ENCODE measurements at places on chromosomes 11 and 22.

DNA sequence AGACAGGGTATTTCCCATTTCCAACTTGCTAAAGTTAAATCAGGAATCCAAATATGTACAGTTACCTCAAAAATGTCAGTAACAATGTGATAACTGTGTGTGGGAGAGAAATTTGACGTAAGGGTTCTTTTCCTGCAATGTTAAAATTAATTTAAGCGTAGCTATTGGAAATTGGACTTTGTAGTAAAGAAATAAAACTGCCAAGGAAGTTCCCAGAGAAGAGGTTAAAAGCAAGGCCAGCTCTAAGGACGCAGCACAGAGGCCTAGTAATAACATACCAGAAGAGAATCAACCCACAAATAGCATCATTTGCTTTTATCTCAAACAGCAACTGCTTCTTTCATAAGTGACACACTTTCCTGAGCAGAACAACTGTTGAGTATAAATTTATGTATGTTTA is 36.8 kb upstream of the GRIA4 start:
- DNase-seq: no peak

DNA sequence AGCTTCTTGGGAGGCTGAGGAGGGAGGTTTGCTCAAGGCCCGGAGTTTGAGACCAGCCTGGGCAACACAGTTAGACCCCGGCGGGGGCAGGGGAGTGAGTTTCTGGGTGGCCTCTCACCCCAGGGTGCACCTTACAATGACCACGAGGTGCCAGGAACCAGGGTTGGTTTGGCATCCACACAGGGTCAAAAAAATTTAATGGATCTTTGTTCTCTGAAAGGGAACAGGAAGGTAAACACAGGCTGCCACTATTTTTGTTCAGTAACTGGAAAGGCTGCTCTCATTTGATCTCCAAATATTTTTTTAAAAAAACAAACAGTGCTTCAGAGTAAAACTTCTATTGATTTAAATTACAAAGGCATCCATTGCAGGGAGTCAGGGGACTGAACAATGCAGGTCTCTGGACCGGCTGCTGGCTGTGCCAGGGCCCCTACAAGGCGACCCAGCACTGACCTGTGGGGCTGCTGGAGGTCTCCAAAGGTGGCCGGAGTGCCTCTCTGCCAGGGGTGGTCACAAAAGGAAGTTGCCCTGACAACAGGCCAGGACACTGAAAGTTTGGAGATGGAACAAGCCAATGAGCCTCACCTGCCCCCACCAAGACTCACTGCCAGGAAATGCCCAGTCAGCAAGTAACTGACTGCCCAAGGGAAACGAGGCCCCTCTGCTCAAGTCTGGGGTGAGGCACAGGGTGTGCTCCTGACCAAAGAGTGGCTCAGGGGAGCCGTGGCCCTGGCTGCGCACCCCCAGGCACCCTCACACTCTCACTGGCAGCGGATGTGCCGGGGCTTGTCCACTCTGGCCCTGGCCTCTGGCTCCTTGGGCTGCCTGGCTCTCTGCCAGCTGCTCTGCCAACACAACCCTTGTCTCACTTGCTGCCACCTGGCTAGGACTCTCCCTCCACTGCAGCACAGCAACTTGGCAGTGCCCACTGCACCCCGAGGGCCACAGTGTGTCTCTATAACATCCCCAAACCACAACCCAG is 51.8 kb downstream of the ARFGAP3 start:
- no peak for DNase-seq

- no peak for DNase-seq
Measured at GRCh38 chr11:2136209-2136951, 2.8 kb downstream of the IGF2 start.

DNA sequence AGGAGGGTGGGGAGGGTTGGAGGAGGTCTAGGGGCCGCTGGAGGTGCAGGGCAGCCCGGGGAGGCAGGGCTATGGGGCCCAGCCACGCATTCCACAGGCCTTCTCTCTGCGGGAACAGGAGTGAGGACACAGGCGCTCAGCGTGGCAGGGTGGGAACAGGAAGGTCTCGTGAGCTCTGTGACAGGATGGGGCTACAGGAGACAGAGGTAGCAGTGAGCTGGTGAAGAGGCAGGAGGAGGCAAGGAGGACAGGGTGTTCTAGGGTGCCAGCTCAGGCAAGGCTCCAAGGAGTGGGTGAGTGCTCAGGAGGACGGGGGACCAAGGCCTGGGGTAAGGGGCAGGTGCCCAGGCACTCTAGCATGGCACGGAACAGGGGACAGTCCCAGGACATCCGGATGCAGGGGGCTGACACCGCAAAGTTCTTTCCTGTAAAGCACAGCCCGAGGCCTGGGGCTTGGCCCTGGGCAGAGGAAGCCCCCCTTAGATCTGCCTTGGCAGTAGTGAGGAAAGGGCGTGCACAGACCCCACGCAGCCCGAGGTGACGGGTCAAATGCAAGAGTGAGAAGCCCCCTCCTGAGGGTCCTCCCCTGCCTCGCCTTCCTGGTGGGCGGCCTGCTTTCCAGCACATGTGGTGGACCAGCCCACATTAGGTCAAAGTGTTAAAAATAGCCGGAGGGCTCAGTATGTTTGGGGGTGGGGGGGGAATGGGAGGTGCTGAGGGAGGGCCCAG is 4.7 kb upstream of the NEAT1 start:
- no peak for DNase-seq

GRCh38 chr11:102320679-102321078 is 3.4 kb downstream of the BIRC3 start:
- DNase-seq: no peak

DNA sequence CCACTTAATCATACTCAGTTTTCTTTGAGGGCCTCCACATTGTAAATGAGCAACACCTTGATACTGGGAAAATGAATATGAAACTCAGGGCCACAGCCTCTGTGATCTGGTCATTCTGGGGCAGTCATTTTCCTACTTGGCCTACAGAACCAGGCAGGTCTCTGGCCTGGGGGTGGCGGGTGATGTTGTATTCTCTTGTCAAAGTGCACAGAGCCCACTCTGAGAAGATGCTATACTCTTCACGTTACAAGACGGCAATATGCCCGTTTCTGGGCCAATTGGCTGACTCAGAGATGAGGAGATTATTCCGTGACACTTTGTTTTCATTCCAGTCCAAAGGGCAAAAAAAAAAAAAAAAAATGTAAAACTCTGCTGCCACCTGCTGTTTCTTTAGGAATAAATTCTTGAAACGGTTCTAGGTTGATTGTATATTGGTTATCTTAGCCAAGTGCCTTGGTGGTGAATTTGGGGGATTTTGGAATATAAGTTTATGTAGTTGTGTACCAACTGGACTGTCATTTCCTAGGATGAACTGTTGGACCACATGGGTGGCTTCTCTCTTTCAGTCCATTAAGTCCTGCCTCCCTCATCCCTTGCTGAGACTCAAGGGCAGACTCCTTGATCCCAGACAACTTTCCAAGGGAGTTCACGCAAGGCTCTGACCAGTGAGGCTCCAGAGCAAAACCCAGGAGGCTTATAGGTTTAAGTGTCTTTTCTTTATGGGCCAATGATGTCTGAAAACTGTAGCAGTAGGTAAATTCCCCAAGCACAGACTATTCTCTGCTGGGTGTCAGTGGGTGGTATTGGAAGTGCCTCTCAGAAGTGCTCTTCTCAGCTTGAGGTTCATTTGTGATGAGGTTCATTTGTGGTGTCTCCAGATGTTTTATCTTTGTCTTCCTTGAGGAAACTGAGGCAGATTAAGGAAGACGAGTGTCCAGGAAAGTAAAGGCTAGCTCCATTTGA is 18.2 kb downstream of the ADM start:
- DNase-seq: no peak

DNA sequence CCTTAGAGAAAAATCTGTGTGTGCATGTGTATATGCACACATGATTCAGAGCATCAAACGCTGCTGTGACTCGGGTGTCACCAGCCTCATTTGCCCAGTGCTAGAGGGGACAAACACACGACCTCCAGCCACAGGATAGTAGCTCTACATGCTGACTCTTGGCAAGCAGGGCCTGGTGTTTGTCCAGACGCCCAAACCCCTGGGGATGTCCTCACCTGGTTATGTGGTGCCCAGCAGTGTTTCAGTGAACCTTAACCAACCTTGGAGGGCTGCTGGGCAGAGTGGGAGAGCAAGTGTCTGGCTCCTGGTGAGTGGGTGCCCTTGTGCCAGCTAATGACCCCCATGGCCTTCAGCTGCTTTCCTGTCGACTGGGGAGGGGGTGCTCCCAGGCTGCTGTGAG is 26.7 kb downstream of the IGLL1 start:
- no peak for DNase-seq

GRCh38 chr11:1237851-1238250 is 15.0 kb downstream of the MUC5B start:
- no peak for DNase-seq

DNA sequence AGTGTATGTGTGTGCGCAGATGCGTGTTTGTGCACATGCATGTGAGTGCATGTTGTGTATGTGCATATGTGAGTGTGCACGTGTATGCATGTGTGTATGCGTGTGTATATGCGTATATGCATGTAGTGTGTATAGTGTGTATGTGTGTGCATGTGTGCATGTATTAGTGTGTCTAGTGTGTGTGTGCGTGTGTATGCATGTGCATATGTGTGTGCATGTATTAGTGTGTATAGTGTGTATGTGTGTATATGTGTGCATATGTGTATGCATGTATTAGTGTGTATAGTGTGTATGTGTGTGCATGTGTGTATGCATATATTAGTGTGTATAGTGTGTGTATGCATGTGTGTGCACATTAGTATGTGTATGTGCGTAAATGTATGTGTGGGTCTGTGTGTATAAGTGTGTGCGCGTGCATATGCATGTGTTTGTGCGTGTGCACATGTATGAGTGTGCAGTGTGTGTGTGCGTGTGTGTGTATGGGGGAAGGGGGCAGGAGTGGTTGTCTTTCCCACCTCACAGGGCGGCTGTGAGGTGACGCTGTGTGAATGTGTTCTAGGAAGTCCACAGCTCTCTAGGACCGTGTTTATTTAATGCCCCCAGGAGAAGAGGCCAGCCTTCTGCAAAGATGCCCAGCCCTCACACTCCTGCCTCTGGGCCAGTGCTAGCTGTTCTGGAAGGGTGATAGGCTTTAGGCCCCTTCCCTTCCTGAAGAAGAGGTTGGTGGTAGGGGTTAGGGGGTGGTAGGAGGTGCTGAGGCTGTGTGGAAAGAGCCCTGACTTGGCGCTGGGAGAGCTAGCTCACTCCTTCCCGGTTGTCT is 114.6 kb downstream of the CEP164 start:
- DNase-seq: no peak

- no peak for DNase-seq
Measured at GRCh38 chr11:84234462-84235202, 948.5 kb upstream of the CCDC90B start.

DNA sequence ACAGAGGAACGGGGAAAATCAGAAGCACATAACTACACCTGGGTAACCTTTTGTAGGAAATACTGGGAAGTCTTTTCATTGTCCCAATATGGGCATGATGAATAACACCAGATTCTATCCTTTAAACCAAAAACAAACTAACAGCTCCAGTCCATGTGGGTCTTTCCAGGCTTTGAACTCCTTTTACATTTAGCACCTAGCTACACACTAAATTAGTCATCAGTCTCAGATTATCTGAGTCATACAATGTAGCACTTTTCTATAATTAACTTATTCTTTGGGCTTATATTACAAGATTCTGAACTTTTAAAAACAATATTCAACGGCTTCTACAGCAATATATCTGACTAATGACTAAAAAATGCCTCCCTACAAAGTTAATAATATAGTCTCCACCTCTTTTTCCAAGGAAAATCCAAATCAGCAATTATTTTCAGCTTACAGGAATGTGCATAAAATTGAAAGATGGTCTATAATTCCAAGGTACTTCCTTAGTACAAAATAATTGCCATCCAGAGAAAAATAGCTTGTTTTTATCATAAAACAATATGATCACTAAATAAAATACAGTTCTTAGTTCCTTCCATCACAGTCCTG is 26.3 kb downstream of the STK33 start:
- no peak for DNase-seq

DNA sequence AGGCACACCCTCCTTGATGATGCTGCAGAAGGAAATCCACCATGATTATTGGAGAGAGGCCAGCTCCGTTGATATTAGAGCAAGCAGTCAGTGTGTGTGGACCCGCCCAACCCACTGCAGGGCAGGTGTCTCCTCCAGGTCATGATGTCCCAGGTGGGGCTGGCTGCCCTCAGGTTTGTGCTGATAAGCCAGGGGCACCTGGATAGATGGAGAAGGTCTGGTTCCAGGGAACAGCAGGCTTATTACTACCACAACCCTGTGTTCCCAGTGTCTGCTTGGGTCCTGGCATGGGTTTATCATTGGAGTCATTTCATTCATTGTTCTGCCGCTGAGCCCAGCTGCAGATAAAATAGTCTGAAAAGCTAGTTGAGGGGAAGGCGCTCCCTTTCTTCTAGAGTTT is 181.1 kb upstream of the NECTIN1 start:
- DNase-seq: no peak

GRCh38 chr22:45631841-45632238 is 39.8 kb upstream of the ATXN10 start:
- DNase-seq: no peak

DNA sequence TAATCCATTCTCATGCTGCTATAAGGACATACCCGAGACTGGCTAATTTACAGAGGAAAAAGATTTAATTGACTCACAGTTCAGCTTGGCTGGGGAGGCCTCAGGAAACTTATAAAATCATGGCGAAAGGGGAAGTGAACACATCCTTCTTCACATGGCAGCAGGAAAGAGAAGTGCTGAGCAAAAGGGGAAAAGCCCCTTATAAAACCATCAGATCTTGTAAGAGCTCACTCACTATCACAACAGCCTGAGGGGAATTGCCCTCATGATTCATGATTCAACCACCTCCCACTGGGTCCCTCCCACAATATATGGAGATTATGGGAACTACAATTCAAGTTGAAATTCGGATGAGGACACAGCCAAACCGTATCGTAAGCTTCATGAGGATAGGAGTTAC is 3.8 kb upstream of the CYB5R2 start:
- no peak for DNase-seq

- no peak for DNase-seq
Measured at GRCh38 chr11:19332476-19332875, 91.7 kb upstream of the E2F8 start.

- no peak for DNase-seq
Measured at GRCh38 chr11:57571606-57572005, 4.1 kb upstream of the UBE2L6 start.

GRCh38 chr11:17978553-17979287 is 34.1 kb downstream of the SERGEF start:
- no peak for DNase-seq

DNA sequence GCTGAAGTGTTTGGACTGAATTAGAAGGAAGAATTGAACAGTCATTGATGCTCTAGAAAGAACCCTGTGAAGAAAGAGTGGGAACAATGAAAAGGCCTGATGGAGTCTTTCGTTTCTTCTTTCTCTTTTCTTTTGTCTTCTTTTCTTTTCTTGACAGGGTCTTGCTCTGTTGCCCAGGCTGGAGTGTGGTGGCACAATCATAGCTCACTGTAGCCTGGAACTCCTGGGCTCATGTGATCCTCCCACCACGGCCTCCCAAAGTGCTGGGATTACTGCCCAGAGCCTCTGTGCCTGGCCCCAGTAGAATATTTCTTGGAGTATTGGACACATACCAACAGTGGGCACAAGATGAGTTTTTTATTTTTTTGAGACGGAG is 1.1 kb downstream of the FEN1 start:
- DNase-seq: no peak

GRCh38 chr11:28702450-28702790 is 594.2 kb downstream of the METTL15 start:
- no peak for DNase-seq
